ENCODE measurements at places on chromosomes 11 and 22.

DNA sequence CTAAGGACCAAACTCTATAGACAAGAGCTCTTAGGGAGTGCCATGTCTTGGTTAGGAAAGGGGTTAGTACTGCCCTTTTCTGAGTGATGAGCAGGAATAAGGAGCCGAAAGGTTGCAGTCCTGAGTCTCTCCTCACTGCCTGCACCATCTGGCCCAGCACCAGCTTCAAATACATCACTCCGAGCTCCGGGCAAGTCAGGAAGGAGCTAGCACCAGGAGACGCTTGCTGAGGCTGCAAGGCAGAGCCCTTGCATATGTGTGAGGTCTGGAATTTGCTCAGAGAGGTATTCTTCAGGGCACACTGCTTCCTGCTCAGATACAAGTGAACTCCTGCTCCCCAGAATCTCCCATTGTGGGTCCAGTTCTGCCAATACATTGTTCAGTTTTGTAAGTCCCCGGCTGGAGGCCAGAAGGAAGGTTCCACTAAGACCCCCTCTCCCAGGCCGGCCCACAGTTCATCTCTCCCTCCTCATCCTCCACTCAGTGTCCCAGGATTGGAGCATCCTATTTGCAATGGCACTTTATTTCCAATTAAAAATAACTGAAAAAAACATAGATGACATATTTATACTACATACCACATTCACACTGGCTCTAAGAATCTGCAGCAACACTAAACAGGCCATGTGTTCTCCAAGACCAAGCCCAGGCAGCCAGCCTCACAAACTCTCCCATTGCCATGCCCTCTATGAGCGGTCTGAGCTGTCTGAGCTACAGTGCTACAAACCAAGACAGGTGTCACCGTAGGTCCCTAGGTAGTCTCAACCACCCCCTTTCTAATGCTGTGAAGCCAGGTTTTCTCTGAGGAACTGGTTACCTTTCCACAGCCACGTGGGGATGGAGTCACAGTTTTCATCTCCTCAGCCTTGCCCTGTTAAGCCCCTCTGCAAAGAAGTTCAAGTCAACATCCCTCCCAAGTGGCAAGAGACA is 55.1 kb upstream of the SPATA19 start:
- DNase-seq, result no peak

DNA sequence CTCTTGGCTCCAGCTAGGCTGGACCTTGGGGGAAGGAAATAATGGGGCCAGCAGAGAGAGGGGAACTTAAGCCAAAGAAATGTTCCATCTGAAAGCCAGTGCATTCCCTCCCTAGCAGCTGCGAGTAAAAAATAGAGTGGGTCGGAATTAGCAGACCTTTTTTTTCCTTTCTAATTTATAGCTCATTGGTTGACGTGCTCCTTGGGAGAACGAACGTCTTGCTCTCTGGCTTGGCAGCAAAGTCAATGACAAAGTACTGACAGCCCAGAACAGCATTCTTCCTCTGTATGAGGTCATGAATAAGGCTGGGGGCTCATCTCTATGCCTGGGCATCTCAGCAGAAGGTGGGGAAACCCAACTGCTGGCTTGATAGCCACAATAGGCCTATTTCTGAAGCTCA is 65.0 kb downstream of the SEZ6L start:
- no peak for DNase-seq

GRCh38 chr11:7677071-7677470 is 3.8 kb upstream of the CYB5R2 start:
- DNase-seq, result no peak

- no peak for DNase-seq
Observed at GRCh38 chr22:48182846-48183805, 1420.7 kb downstream of the TBC1D22A start.

Data from hematopoietic multipotent progenitor cell treated with erythropoietin and hydrocortisone succinate and interleukin-3 and kit ligand, for 17 days (in vitro differentiated cells).